ENCODE measurements at places on chromosomes 1 and 21.

DNA sequence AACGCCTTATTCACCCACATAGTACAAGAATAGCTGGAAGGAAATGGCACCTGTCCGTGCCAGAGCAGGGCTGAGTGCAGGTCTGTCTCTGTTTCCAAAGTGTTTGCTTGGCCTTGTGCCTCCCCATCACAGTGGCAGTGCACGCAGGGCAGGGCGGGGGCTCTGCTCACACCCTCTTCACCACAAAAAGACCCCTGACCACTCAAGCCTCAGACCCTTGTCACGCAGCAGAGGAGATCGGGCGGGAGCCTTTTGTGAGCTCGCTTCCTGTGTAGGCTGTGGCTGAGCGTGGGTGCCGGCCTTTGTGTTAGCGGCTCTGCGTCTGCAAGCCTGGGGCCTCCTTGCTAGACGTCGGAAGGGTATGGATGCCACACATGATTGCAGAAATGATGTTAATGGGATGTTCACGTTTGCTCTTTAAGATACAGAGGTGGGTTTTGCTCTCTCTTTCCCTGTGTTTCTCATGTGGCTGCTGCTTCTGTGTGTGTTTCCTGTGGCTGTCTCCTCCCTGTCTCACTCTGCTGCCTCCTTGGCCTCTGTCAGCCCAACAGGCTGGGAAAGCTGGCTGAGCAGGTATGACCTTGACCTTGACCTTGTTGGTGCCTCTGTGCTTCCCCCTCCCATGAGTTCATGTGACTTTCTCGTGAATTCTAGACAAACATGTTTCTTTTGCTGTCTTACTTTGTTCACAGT lies 45.4 kb downstream of the S100B start:
- DNase-seq: no peak

DNA sequence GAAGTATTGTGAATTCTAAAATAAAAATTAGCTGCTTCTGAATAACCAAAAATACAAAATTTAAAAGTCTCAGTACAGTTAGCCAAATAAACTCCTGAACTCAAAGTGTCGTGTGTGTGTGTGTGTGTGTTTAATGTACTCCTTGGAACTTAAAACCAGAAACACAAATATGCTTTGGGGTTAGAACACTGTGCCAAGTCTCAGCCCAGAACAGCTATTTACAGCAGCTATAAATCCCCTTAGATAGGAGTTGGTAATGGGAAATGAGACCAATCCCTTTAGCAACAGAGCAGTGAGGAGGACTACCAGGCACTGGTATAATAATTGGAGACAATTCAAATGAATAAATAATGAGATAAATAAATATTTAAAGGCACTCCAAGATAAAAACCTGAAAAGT lies 83.1 kb downstream of the PATJ start:
- DNase-seq: peak; percentile 9

DNA sequence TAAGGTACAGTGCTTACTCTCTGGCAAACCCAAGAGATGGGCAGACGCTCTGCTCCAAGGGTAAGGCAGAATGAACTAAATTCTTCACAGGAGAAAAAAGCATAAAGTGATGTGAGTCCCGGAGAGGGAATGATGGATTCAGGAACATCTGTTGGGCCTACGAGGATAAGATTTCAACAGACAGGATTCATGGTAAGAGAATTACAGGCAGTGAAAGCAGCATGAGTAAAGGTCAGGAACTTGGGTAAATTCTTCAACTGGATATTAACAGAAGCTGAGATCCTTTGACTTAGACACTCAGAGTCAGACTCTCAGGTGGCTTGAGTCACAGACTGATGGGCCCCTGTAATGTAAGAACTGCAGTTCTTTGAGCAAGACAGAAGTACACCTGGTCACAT lies 152.6 kb downstream of the TRABD2B start:
- DNase-seq: no peak

DNA sequence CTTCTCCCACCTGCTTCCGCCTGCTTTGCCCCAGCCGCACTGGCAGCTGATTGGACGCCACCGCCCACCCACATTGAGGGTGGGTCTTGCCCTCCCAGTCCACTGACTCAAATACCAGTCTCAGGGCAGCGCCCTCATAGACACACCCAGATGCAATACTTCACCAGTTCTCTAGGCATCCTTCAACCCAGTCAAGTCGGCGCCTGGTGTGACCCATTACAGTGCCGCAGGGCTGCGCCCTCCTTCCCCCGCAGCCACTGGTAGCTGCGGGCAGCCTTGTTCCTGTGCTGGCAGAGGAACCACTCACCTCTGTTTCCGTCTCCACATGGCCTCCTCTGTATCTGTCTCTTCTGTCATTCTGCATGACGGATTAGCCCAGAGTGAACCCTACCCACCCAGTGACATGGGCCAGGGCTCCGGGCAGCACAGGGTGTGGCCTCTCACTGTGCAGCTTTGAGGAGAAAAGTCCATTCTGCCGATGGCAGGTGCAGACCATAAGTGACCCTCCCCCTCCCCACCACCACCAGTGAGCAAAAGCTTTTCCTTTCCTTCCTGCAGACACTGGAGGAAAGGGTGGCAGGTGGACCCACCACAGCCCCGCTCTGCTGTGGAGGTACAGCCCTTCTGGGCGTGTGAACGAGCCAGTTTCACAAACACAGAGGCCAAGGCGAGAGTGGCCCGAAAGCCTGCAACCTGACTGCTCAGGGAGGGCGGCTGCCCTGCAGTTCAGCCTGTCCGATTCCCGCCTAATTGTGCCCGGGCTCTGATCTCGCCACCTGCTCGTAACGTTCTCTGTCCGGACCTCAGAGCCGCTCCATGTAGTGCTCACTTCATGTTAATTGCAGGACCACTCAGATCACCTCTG lies 57.1 kb downstream of the FAAP20 start:
- no peak for DNase-seq

DNA sequence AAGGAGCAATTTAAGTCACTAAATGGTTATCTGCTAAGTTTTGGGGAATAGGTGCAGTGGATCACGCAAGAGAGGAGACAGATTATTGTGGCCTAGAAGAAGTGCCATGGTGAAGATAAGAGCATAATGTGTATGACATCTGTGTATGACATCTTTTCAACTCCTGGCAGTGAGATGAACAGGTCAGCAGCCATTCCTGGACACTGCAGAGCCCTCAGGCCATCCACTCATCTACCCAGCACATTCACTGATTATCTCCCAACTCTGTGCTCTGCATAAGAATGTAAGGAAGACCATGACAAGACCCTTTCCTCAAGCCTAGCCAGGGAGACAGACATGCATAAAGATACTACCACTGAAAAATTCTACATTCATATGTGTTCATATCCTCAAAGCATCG lies 73.7 kb downstream of the DDR2 start:
- DNase-seq: no peak

- no peak for DNase-seq
These were observed 71.7 kb downstream of the SNX7 start for GRCh38 chr1:98732985-98733781.

All from astrocyte of the cerebellum (primary cell).